ENCODE measurements at places on chromosomes 5 and 9.

- H3K4me3 ChIP-seq: peak overlapping the region; percentile 69
- H3K27me3 ChIP-seq: peaks cover 3% of the 10 kb centered on the region
- DNase-seq: peak; percentile 47
- peaks cover 5% of the 10 kb centered on the region for H3K4me1 ChIP-seq
- peaks cover 25% of the 10 kb centered on the region for H3K36me3 ChIP-seq
- H3K27ac ChIP-seq: no peak overlapping the region
Observed at GRCh38 chr5:141234109-141234667, 11.0 kb upstream of the PCDHB15 start.

DNA sequence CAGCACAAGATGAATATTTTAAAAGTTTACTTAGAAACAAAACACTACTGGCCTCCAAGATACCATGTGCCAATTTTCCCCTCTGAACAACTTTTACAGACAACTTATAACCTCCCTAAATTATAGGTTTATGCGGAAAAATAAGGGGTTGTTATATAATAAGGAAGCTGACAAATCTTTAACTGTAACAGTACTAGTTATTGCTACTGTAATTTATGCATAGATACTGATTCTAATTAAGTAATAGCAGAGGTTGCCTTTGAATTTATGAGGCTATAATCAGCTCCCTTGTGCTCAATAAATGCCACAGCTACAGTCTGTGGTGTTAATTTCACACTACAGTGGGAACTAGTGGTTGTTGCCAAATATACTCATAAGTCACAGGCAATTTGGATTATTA is 291.3 kb upstream of the PCSK5 start:
- H3K27ac ChIP-seq: no peak overlapping the region
- H3K36me3 ChIP-seq: no peaks in the 10 kb centered on the region
- H3K27me3 ChIP-seq: no peaks in the 10 kb centered on the region
- no peak overlapping the region for H3K4me3 ChIP-seq

- H3K27me3 ChIP-seq: no peaks in the 10 kb centered on the region
- H3K27ac ChIP-seq: no peak overlapping the region
- no peak overlapping the region for H3K4me3 ChIP-seq
- 0 out of 2 replicates have a peak, but pooled peaks cover 2% of the 10 kb centered on the region for H3K36me3 ChIP-seq
Observed at GRCh38 chr9:116605904-116606341, 81.2 kb upstream of the TRIM32 start.

DNA sequence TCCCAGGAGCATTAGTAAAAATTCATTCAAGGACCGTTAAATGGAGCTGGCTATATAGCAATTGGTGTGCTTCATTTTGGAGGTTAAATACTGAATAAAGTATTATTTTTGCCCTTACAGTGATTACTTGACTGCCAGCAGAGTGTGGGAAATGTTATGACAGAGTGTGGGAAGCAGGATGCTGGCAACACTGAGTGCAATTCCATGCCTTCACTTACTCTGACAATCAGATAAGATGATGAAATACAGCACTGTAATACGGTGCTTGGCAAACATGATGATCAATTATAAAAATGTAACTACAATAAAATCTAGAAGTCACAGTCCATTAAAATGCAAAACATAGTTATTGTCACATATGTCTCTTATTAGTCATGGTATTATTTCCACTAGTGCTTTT is 651.3 kb downstream of the PTPRD start:
- H3K4me1 ChIP-seq: peaks cover 7% of the 10 kb centered on the region
- no peaks in the 10 kb centered on the region for H3K36me3 ChIP-seq
- no peak overlapping the region for H3K4me3 ChIP-seq
- H3K27me3 ChIP-seq: no peaks in the 10 kb centered on the region
- H3K27ac ChIP-seq: no peak overlapping the region

- DNase-seq: no peak
- H3K27me3 ChIP-seq: no peaks in the 10 kb centered on the region
- no peak overlapping the region for H3K27ac ChIP-seq
- no peak overlapping the region for H3K4me3 ChIP-seq
- no peaks in the 10 kb centered on the region for H3K36me3 ChIP-seq
Observed at GRCh38 chr5:80930940-80931339, 29.2 kb upstream of the RASGRF2 start.

GRCh38 chr9:126935630-126936029 is 21.0 kb downstream of the RALGPS1 start:
- H3K27ac ChIP-seq: no peak overlapping the region
- H3K4me1 ChIP-seq: peaks cover 24% of the 10 kb centered on the region
- DNase-seq: no peak
- H3K4me3 ChIP-seq: no peak overlapping the region

Data from WTC11 (cell line).